ENCODE measurements at places on chromosomes 2 and 18.

GRCh38 chr2:126723281-126723815, 67.4 kb downstream of the GYPC start:
- DNase-seq = no peak

DNA sequence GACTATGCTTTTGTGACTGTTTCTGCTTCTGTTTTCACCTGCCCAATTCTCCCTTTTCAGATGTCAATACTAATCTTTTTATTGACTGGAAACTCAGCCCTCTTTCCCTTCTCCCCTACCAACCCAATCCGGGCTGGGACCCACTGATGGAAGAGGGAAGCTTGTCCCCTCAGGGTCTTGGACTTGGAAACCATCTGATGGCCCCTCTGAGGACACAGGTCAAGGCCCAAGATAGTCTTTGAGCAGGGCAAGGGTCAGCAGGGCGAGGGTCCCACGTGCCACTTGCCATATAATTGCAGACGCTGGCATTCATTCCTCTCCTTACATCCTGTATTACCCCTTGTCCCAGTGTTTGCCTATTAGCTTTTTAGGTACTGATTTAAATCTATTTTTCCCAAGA, 678.2 kb upstream of the FANCL start:
- no peak for DNase-seq

DNA sequence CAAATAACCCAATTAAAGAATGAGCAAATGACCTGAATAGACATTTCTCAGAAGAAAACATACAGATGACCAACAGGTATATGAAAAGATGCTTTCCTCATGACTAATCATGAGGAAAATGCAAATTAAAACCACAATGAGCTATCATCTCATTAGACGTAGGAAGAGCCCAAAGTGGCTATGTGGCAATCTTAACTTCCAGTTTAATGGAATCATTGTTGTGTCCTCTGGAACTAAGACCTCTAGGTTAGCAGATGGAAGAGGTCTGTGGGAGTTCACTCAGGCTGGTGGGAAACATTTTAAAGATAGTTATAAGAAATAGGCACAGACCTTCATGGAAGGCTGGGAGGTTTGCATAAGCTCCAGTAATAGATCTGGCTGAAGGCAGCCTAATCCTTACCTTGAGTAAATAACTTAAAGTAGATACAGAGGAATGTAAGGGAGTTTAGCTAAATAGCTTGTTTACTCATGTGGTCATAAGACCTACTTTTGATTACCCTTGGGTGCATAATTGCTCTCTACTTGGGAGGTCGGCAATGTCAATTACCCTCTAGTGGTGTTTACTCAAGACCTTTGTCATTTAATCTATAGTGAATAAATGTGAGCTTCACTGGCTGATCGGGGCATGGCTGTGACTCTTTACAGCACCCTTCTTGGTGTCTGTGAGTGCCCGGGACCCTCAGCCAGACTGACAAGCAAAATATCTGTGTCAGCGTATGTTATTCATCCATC, 119.0 kb downstream of the GULP1 start:
- no peak for DNase-seq

DNA sequence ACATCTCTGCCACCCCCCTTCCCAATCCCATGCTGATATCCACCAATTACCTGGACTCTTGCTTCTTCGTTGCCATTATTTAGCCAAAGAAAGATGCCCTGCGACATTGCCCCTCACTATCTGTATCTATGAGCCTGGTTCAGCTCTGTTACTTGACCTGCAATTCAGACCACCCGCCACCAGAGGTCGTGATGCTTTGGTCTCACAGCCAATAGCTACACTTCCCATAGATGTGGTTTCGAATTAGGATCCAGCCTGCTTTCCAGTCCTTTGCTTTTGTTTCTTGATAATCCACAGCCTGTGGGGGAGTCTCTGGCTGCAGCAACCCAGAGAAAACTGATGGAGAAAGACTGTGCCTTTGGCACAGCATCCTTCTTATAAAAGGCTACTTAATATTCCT, 239.4 kb downstream of the KLHL29 start:
- DNase-seq = peak; percentile 55

GRCh38 chr18:36522509-36522908, 225.0 kb downstream of the FHOD3 start:
- no peak for DNase-seq

GRCh38 chr18:45837283-45838070, 12.0 kb downstream of the SIGLEC15 start:
- DNase-seq = no peak

Data from germinal center (tissue), 1 donor.